Ascending aorta (tissue), 2 donors: ENCODE measurements at places on chromosomes 11 and 22.
A peak's percentile ranks its signal among the peaks of the same experiment; 100 is the strongest.

- DNase-seq: no peak
Observed at GRCh38 chr11:123479048-123479837, 49.2 kb downstream of the GRAMD1B start.

GRCh38 chr22:45504373-45505341 is 2.0 kb downstream of the FBLN1 start:
- DNase-seq: no peak

DNA sequence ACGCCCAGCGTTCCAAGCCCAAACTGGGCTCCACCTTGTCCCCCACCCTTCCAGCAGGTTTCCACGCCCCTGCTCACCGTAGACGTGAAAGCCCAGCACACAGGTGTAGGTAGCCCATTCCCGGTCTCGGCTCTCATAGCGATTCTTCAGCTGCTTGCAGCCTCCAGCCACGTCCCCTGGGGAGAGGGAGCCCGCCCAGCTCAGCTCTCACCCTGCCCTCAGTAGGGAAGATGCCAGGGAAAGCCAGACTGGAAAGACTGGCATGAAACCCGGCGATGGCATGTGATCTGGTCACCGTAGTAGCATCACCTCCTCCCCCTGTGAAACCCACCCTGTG is 1.4 kb upstream of the MTA2 start:
- DNase-seq: no peak

DNA sequence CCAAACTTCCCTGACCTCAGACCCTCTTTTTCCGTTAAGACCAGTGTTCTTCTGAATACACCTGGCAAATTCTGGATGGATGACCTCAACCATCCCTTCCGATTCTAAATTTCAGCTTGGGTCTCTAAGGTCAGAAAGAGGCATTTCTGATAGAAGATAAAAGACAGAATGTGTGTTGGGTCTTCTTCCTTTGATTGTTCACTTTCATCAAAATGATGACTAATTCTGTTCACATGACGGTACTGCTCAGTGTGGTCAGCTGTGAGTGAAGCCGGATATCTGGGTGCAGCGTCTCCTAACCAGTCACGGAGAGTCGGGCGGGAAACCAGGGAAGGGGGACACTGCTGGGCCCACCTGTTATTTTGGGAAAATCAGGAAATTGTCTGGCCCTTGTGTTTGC is 151.6 kb upstream of the NAV2 start:
- no peak for DNase-seq

GRCh38 chr11:77547863-77548551 is 41.7 kb upstream of the AQP11 start:
- no peak for DNase-seq

- no peak for DNase-seq
Observed at GRCh38 chr11:18723991-18724390, 2.0 kb downstream of the IGSF22 start.

GRCh38 chr22:36365020-36365411 is 22.8 kb downstream of the MYH9 start:
- peak; percentile 97 for DNase-seq

- DNase-seq: no peak
Observed at GRCh38 chr22:23219822-23220484, 39.6 kb downstream of the BCR start.

DNA sequence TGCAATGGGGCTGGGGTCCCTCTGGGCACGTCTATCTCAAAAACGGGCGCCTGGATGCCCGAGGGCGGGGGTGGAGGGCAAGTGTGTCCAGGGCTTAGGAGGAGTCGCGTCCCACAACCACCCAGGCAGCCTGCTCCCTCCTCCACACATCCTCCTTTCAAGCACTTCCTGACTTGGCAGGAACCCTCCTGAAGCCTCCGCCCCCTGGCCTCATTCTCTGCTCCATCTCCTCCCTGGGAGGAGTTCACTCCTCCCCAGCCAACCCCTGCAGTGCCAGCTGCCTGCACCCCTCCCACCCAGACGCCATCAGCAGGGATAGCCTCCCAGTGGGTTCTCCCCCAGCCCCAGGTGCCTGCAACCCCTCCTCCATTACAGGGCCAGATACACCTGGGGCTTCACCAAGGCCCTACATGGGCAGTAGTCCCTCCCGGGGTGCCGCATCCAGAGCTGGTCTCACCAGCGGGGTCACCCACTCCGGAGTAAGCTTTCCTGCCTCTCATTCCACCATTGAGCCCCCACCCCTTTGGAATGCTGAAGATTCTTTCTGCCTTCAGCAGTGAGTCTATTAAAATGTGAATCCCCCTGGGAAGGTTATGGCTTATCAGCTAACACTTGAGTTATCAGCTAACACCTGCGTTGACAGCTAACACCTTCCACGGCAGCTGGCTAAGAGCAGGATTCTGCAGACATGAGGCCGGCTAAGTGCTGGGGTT is 24.4 kb downstream of the RTN4R start:
- peak; percentile 75 for DNase-seq

GRCh38 chr22:50271519-50271970 is 1.4 kb upstream of the MAPK11 start:
- no peak for DNase-seq

GRCh38 chr11:68468217-68468828 is 7.8 kb downstream of the PPP6R3 start:
- DNase-seq: no peak

DNA sequence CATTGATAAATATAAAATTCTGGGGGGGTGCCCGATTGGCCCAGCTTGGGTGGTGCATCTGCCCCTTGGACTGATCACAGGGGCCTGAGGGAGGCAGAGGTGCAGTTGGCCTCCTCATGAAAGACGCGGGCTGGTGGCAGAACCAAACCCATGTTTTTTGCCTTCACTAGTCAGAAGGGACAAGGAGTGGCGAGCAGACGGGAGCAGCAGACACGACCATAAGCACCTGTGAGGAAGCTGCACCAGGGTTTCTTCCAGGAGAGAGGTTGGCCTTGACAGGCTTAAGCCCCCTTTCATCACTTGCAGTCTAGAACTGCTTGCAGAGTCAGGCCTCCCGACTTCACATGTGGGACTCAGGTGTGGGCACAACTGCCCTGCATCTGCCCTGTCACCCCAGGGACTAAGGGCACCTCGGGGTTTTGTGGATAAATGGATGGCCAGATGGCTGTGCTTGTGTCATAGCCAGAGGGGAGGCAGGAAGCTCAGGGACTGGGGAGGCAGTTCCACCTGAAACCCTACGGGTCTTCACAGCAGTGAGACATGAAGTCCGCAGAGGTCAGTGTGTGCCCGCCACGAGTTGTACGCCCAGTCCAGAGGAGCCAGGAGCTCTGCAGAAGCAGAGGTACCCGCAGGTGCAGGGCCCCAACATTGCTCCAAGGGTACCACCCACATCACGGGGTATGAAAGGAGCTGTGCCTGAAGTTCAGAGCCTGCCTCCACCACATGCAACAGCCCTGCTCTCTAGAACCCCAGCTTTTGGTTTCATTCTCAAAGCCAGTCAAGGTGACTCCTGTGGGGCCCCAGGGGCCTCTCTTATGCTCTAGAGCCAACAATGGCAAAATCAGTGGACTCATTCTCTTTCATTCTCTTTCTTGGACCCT is 18.2 kb upstream of the SYT13 start:
- no peak for DNase-seq

GRCh38 chr11:95104856-95105255 is 15.2 kb downstream of the ENDOD1 start:
- no peak for DNase-seq

DNA sequence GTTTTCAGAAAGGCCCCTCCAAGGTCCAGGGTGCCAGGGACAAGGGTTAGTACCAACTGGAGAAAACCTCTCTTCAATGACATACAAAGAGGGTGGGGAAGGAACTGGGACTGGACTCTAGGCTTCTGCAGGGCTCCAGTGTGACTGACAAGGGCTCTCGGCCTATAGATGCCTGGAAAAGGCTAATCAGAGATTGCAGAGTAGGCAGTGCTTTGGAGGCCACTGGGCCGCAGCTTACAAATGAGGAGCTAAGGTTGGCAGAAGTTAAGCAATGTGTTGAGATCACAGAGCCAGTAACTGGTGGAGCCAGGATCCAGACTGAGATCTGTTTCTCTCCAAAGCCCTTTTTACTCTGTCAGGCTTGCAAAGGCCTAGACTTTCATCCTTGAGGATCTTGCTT is 7.4 kb upstream of the DGKZ start:
- DNase-seq: no peak

- no peak for DNase-seq
Observed at GRCh38 chr11:18308242-18308641, 13.7 kb downstream of the HPS5 start.

DNA sequence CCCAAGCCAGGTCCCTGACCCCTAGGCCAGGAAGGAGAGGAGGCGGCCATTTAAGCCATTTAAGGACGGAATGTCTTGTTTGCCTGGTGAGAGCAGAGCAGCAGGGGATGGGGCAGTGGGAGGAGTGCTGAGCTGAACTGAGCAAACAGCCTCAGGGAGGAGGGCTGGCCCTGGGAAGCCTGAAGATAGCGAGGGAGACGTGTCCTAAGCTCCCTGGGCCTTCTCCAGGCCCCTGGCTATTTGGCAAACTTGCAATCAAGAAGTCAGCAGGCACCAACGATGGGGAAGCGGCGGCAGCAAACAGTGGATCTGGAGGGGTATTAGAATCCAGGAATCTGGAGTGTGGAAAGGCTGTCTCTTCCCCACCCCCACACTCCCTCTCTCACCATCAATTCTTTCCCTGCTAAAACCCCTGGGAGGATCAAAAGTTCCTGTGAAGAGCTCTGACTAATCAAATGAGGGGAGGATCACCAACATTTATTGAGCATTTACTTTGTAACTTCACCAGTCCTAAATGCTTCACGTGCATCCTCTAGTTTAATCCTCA is 8.8 kb downstream of the BCL9L start:
- DNase-seq: peak; percentile 84

DNA sequence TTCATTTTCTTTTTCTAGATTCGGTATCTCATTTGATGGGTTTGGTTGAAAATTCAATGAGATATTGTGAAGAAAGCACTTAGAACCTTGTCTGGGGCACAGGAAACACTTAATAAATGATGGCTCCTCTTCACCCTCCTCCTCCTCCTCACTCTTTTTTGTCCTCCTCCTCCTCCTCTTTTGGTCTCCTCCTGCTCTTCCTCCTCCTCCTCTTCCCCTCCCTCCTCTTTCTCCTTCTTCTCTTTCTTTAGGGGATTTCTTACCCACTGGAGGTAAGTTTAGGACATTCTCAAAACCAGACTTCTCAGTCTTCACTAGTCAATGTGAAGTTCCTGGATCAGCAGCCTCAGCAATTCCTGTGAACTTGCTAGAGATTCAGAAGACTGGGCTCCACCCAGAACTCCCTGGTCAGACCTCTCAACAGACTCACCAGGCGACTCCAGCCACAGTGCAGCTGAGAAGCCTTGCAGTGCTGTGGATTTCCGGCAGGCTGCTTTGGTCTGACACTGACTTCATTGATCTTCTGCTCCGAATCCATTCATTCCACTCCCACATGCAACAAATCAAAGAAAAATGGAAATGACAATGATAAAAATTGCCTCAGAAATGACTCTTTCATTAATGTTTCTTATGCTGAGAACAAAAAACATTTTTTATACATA is 368.6 kb upstream of the B3GAT1 start:
- DNase-seq: no peak
